ENCODE measurements at places on chromosomes 6 and 20. TPM values are rescaled to one million over a fixed set of nuclear protein-coding genes. Genes with fewer than 3 reads are reported as not detected.

DNA sequence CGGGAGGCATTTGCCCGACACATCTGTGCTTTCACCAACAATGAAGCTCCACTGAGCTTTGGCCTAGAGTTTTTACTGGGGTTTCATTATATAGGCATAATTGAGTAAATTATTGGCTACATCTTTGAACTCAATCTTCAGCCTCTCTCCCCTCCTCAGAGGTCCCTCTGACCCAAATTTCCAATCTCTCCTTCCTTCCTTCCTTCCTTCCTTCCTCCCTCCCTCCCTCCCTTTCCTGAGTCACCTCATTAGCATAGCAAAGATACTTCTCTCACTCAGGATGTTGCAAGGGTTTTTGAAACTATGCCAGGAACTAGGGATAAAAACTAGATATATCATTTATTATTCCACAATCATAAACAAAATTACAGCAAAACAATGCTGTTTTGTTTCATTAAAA lies 238.2 kb upstream of the PRND start:
- DNase-seq: no peak

DNA sequence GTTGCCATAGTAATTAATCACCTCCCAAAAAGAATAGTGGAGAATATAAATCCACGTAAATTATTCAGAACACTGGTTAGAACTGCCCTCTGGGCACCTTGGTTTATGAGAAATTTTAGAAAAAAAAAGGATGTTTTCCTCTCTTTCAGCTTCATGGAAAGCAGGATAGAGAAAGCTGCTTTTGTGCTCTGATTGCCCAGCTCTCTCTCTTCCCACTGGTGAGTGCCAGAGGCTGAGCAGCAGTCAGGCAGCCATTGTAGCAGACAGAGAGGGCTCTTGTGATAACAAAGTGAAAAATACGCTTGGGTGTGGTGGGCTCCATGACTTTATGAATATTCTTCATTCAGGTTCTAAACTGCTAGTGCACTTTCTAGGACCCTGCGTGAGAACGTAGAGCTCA lies 26.4 kb downstream of the SLC35F1 start:
- DNase-seq: no peak

The WFDC2 gene
- not detected for total RNA-seq

GRCh38 chr6:88177961-88178464 lies 11.9 kb upstream of the CNR1 start:
- no peak for DNase-seq

- no peak for DNase-seq
Observed at GRCh38 chr20:32522526-32522775, 62.7 kb downstream of the NOL4L start.

- DNase-seq: no peak
Observed at GRCh38 chr6:139855671-139856311, 481.3 kb upstream of the CITED2 start.

GRCh38 chr6:29447670-29448069 lies 8.6 kb downstream of the OR10C1 start:
- no peak for DNase-seq

DNA sequence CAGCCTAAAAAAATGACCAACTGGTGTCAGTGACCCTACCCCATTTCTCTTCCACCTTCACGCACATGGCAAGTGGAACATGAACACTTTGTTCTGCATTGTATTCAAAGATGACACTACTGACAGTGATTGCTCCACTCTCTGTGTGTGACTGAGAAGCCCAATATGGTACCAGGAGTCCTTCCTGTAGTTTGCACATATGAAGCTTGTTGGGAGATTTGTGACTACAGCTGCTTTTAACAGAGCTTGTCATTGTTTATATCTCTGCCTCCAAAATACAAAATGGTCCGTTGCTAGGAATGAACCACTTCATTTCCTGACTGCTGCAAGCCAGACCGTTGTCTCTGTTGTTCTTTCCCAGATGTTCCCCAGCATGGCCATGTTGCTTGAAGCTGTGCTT lies 140.3 kb upstream of the TCF21 start:
- no peak for DNase-seq

The VEGFA gene
- 107 TPM for total RNA-seq

The ZNF337 gene
- 7.7 TPM for total RNA-seq

The SRMS gene
- total RNA-seq: not detected

The MOG gene
- total RNA-seq: not detected

The ELOVL4 gene
- total RNA-seq: 6.7 TPM

DNA sequence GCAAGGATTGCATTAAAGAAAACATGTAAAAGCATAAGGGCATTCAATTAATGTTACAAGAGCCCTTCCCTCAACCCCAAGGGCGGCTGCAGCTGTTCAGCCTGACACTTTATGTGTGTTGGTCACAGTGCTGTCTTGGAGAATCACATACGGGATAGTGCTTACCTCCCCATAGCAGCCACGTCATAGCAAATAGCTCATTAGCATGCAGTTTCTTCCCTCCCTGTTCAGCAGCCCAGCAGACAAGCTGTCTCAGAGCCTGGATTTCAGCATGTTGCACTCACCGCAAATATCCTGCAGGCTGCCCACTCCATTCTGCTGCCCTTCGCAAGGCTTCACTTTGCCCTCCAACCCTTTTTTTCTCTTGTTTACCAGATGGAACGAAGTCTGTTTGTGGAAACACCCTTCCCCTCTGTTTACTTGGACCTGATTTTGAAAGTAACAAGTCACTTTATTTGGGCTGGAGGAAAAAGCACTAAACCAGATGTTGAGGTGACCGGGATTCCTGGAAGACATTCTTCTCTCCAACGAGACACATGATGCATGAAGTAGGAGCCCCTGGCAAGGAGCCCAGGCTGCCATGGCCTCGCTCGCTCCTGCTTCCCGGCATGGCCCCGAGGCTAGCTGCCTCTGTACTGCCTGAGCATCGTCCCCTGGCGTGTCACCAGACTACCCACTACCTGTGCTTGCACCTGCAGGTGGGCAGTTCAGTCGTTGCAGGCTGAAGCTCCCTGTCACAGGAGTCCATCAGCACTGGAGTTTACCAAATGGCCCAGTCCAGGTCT lies 151.6 kb upstream of the GMDS start:
- DNase-seq: no peak

DNA sequence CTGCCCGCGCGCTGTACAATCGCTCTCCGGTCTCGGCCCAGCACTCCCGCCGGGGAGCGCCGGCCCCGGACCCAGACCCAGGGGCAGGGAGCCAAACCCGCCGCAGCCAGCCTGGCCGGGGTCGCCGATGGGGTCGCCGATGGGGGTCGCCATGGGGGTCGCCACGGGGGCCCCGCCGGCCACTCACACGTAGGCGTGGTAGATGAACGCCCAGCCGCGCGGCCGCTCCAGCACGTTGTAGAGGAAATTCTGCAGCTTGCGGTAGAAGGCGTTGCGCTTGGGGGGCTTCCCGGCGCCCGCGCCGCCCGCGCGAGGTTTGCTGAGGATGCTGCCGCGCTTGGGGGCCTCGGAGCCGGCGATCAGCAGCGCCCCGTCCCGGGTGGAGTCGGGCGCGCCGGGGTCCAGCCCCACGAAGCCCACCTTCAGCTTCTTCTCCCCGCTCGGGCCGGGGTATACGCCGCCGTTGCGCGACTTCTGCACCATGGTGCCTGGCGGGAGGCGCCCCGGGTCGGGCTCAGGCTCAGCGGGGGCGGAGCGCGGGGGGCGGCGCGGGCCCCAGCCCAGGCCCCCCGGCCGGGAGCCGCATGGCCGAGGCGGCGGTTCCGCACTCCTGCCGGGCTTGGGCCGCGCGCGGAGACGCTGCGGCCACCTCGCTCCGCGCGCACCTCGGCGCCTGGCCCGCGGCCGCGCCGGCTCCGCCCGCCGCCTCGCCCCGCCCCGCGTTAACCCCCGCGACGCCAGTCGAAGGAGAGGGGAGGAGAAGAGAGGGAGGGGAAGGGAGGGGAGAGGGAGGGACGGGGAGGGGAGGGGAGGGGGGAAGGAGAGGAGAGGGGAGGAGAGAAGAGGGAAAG lies at the start of gene KCNQ2:
Gene KCNQ2, minus strand, starts transcription at position 675 of the 851 bp plus-strand sequence. Its CDS starts 192 bp downstream, at position 483.
- no peak for DNase-seq

- no peak for DNase-seq
Observed at GRCh38 chr6:43717822-43718221, 30.2 kb upstream of the MRPS18A start.

DNA sequence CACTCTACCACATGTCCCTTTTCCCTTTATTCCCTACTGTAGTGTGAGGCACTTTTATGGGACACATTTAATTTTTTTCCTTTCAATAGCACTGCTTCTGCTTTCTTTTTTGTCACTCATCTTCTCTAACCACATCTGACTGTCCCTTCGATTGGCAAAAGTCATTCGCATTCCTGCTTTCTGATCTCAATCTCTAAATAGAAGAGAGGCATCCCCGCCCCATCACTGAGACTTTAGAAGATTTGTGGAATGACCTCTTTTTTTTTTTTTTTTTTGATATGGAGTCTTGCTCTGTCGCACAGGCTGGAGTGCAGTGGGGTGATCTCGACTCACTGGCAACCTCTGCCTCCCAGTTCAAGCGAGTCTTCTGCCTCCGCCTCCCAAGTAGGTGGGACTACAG lies 9.1 kb downstream of the ZNF292 start:
- no peak for DNase-seq

DNA sequence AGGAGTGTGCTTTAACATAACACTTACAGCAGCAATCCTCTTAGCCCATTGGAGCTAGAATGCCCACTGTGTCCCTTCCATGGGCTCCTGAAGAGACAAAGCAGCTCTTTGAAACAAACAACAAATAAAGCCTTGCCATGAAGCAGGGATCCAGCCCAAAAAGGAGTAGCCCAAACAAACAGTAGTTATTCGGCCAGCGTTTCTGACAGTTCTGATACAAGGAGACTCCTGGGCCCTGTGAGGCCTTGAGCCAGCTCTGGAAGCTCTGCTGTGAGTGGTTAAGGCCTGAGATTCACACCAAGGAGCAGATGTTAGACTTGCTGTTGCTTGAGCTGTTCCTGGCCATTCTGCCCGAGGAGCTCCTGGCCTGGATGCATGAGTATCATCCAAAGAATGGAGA lies 16.9 kb upstream of the ZSCAN16 start:
- no peak for DNase-seq

- no peak for DNase-seq
Observed at GRCh38 chr6:157593596-157593995, 212.6 kb downstream of the ZDHHC14 start.

DNA sequence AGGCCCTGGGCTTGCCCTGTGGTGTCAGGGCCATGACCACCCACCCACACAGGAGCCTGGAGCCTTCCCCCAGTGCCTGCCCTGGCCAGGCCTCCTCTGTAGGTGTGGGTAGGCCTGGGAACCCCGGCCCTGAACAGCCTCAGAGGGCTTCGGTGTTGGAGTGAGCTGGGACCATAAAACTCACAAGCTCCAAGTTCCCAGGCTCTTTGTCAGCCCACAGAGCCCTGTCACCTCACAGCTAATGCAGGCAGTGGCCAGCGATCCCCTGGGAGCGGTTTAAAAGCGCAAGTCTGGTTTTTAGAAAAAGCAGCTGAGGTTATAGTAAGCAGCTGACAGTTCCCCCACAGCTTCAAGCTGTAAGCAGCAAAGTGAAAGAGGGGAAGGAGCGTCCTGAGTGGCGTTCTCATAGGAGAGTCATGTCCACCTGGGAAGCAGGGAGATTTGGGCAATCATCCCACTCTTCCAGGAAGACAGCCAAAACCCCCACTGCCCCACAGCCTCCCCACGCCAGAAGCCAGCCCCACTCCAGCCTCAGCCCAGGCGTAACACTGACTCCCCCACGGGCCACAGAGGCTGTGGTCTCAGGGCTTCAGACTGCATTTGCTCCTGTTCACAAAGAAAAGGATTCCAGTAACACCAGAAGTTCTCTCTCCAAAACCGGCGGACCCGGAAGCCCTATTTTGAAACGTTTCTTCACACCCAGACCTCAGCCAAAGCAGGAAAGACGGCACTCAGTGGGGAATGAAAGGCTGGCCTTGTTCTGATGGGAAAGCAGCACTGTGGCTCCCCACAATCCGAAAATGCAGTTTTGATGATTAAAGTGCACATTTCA lies 34.3 kb upstream of the FOXC1 start:
- DNase-seq: no peak

DNA sequence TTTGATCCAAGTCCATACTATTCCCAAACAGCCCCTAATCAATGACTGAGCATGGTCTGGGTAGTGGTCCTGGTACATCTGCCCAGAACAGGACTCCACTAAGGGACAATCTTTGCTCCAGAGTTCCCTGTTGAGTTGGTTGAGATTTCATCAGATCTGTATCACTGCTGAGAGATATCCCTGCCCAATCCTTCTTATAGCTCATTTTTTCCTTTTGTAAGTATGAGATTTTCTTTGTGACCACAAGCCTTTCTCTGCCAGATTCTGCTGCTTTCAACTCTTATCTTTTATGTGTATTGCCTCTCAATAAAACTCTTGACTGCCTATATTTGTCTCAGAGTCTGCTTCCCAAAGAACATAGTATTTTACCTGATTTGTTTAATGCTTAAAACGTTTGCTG lies 46.2 kb upstream of the LAMA2 start:
- no peak for DNase-seq

The TEAD3 gene
- total RNA-seq: 30.5 TPM

DNA sequence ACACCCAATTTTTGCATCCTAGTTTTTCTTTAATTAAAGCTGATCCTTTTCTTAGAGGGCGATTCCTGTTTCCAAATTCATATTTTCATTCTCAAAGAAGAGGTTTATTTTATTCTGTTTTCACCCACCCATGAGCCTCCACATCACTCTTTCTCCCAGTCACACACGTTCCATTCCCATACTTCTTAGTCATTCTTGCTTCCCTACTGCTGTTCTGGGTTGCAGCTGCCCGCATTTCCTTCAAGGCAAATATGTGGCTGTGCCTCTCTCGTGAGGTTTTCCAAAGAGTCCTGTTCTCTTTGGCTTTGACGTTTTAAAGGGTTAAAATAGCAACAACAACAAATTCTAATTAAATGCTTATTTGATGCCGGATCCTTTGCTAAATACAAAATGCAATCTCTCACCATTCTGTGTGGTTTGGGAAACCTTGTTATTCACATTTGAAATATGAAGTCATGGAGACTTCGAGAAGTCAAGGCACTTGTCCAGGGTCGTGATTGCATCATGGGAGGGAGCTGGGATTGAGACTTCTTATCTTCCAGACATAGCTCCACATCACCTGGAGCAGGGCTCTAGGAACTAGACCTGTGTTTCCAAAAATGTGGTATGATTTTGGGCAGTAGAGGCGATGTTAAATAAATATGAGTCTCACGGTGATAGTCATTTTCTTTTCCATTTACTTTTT lies 126.6 kb downstream of the DOK5 start:
- no peak for DNase-seq

- no peak for DNase-seq
Observed at GRCh38 chr6:122663981-122664380, 53.8 kb downstream of the PKIB start.

- DNase-seq: no peak
Observed at GRCh38 chr20:21021472-21021790, 84.7 kb downstream of the LINC00237 start.

Data from esophagus squamous epithelium (tissue), 5 donors.